ENCODE measurements at places on chromosomes 5 and 9.

GRCh38 chr5:187042-187431 lies 4.3 kb upstream of the LRRC14B start:
- peak; percentile 20 for DNase-seq
- no peak overlapping the region for H3K27ac ChIP-seq
- no peak overlapping the region for H3K4me3 ChIP-seq
- peaks cover 25% of the 10 kb centered on the region for H3K4me1 ChIP-seq
- no peaks in the 10 kb centered on the region for H3K36me3 ChIP-seq

DNA sequence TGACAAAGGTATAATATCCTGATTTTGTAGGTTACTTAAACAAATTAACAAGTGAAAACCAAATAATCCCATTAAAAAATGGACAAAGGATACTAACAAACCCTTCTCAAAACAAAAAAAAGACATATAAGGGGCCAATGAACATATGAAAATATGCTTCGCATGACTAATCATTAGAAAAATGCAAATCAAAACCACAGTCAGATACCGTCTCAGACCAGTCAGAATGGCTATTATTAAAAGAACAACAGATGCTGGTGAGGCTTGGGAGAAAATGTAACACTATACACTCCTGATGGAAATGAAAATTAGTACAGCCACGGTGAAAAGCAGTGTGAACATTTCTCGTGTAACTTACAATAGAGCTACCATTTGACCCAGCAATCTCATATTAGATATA lies 1542.2 kb upstream of the CDH9 start:
- no peak overlapping the region for H3K27ac ChIP-seq
- H3K4me3 ChIP-seq, result no peak overlapping the region
- no peaks in the 10 kb centered on the region for H3K27me3 ChIP-seq

- no peak overlapping the region for H3K4me3 ChIP-seq
- no peak for DNase-seq
- no peak overlapping the region for H3K27ac ChIP-seq
- H3K4me1 ChIP-seq, result no peaks in the 10 kb centered on the region
- H3K36me3 ChIP-seq, result no peaks in the 10 kb centered on the region
Measured at GRCh38 chr5:1850324-1851154, 32.2 kb downstream of the IRX4 start.

DNA sequence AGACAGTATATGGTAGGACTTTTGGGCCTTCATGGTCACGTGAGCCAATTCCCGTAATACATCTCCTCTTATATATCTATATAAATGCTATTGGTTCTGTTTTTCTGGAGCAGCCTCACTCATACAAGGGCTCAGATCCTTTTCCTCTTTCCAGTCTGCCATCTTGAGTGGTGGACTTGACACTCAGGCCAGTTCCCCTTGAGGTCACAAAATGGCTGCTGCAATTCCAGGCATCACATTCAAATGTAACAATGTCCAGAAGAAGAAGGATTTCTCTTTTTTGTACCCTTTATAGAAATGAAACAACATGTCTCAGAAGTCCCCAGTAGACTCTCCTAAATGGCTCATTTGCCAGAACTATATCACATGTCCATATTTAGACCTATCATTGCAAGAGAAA lies 4.5 kb downstream of the GPR150 start:
- H3K27me3 ChIP-seq, result no peaks in the 10 kb centered on the region
- H3K36me3 ChIP-seq, result no peaks in the 10 kb centered on the region
- peaks cover 17% of the 10 kb centered on the region for H3K4me1 ChIP-seq
- no peak for DNase-seq
- no peak overlapping the region for H3K27ac ChIP-seq

DNA sequence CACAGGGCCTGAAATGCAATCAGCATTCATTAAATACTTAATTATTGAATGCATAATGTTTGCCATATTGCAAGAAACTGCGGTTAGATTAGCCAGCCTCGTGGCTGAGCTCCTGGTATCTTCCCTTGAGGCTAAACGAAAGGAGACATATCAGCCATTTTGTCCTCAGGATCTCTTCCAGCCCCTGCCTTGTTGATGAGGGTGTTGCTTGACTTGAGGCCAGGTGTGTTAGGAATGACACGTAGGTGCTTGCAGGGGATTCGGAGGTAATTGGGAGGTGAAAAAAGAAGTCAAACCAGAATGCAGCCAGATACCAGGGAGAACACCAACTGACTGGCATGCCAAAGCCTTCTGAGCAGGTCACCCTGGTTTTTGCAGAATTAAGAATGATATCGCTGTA lies 12.5 kb downstream of the SH3RF2 start:
- DNase-seq, result no peak
- no peak overlapping the region for H3K27ac ChIP-seq
- peaks cover 11% of the 10 kb centered on the region for H3K4me1 ChIP-seq

GRCh38 chr5:1059884-1060263 lies 51.3 kb downstream of the NKD2 start:
- no peaks in the 10 kb centered on the region for H3K4me1 ChIP-seq
- H3K27me3 ChIP-seq, result no peaks in the 10 kb centered on the region
- no peak for DNase-seq
- H3K36me3 ChIP-seq, result peaks cover 84% of the 10 kb centered on the region
- no peak overlapping the region for H3K27ac ChIP-seq
- H3K4me3 ChIP-seq, result no peak overlapping the region

- no peaks in the 10 kb centered on the region for H3K36me3 ChIP-seq
- H3K27ac ChIP-seq, result no peak overlapping the region
- H3K4me3 ChIP-seq, result no peak overlapping the region
- no peaks in the 10 kb centered on the region for H3K27me3 ChIP-seq
- H3K4me1 ChIP-seq, result peaks cover 17% of the 10 kb centered on the region
Measured at GRCh38 chr5:80234116-80234948, 21.5 kb downstream of the SERINC5 start.

- no peaks in the 10 kb centered on the region for H3K36me3 ChIP-seq
- H3K27me3 ChIP-seq, result no peaks in the 10 kb centered on the region
- DNase-seq, result no peak
- H3K27ac ChIP-seq, result no peak overlapping the region
Measured at GRCh38 chr5:4518903-4519672, 621.0 kb upstream of the ADAMTS16 start.

DNA sequence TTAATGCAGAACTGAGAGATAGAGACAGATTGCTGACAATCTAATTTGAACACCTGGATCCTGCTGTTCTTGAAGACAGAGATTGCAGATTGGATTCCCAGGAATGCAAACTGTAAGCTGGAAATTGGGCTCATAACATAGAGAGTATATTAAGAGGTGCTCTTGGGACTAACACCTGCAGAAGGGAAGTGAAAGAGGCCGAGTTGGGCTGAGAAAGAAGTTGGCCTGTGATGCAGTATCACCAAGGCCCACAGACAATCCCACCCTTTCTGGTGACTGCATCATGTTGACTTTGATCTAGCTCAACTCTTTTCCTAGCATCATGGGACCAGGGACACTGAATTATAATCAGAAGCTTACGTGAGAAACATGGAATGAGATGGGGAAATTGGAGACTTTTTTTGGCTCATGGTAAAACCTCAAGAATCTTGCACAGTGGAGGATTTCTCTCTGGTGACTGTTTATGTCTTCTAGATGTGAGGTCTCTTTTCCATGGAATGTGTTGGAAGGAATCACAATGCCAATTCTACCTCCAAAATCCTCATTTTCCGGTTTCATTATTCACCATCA lies 36.5 kb upstream of the NUDT12 start:
- no peaks in the 10 kb centered on the region for H3K36me3 ChIP-seq
- no peaks in the 10 kb centered on the region for H3K4me1 ChIP-seq
- H3K4me3 ChIP-seq, result no peak overlapping the region
- no peak for DNase-seq

DNA sequence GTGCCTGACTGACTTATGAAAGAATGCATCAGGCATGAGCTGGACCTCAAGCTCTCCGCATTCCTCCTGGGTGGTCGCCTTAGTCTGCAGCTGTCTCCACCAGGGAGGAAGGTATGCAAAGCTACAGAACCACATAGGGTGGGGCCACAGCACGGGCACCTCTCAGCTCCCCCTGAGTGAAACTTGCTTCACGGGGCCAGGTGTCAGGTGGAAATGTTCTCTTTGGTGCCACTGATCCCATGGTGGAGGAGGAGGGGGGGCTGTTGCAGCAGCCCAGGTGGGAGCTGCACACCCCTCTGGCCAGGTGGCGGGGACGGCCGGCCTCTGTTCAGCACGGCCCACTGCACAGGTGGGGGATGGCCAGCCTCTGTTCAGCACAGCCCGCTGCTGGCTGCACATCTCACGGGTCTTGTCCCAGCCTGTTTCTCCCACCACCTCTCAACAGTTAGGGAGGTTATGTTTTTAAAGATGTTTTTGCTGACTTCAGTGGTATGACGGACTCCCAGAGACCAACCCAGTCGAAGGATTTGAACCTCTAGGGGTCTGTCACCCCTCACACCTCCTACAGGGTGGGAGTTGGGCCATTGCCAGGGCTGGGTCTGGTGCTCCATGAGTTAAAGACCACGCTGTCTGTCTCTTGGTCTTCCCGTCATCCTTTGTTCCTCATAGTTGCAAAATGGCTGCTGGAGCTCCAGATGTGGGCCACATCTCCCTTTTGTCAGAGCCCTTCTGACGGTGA lies 34.3 kb downstream of the MRPL36 start:
- no peaks in the 10 kb centered on the region for H3K4me1 ChIP-seq
- H3K27me3 ChIP-seq, result no peaks in the 10 kb centered on the region
- H3K4me3 ChIP-seq, result no peak overlapping the region
- no peak for DNase-seq
- H3K27ac ChIP-seq, result no peak overlapping the region
- H3K36me3 ChIP-seq, result no peaks in the 10 kb centered on the region

DNA sequence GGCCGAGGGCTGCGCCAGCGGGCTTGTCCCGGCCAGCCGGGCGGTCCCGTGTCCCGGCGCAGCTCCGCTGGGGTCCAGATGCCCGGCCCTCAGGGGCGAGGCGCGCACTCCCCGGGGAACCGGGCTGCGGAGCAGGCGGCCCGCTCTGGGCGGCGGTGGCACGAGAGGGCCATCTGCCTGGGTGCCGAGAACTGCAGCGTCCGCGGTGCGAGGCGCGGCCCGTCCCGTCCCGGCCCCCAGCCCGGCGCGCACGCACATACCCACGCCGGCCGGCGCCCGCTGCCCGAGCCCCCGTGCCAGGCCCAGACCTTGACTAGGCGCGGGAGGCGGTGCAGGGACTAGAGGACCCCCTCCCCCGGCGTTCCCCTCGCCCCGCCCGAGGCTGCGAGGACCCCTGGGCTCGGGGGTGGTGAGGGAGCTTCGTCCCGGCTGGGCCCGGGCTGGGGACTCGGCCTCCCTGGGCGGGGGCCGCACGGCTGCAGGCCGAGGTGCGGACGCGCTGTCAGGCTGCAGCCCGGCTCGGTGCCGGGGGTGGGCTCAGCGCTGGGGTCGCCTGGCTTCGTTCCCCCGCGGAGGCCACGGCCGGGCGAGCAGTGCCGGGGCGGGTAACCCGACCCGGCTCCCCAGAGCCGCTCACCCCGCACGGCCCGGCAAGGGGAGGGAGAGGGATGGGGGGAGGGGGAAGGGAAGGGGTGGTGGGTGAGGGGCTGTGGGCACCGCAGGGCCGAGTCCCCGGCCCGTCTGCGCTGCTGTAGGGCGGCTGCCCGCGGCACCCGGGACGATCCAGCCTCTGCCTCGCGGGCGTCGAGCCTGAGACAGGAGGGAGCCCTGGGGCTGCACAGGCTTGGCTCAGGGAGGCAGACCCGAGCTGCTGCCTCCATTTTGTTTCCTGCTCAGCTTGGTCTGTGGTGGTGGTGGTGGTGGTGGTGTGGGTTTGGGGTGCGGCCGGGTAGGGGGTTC lies 1.2 kb upstream of the NSD1 start:
- H3K4me3 ChIP-seq, result peak overlapping the region; percentile 88
- H3K27ac ChIP-seq, result peak overlapping the region; percentile 90
- H3K27me3 ChIP-seq, result no peaks in the 10 kb centered on the region
- no peak for DNase-seq
- peaks cover 4% of the 10 kb centered on the region for H3K36me3 ChIP-seq
- peaks cover 50% of the 10 kb centered on the region for H3K4me1 ChIP-seq

- no peaks in the 10 kb centered on the region for H3K36me3 ChIP-seq
- H3K27ac ChIP-seq, result no peak overlapping the region
- no peaks in the 10 kb centered on the region for H3K27me3 ChIP-seq
- no peak overlapping the region for H3K4me3 ChIP-seq
- DNase-seq, result no peak
Measured at GRCh38 chr9:135803441-135803840, 101.5 kb downstream of the KCNT1 start.

DNA sequence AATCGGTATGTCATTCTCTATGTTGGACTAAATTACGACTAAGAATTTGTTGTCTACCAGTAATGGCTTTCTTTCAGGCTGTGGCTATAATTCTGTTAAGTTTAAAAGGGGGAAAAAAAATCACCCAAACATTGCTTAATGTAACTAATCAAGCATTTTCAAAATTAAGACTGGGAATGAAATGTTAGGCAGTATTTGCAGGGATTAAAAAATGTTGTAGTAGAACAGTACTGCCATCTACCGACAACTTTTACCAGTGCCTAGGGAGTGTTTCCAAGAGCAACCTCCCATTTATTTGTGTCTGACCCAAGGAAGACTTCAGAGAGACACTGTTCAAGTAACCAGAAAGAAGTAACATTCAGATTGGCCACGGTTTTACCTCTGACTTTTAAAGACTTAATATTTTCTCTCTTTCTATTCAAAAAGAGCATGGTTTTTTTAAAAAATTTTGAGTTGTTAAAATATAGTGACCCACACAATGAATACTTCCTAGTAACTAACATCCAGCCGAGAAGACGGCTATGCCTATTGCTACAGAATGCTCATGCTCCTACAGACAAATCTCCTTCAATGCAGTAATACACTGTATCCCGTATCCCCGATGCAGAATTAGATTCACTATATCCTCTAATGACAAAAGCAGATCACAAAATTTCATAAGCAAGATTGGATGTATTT lies 92.4 kb downstream of the ARL15 start:
- peak; percentile 40 for DNase-seq
- no peaks in the 10 kb centered on the region for H3K36me3 ChIP-seq
- no peak overlapping the region for H3K27ac ChIP-seq

- DNase-seq, result no peak
- H3K4me1 ChIP-seq, result peaks cover 21% of the 10 kb centered on the region
- H3K4me3 ChIP-seq, result no peak overlapping the region
- peak overlapping the region; percentile 93 for H3K27ac ChIP-seq
- H3K27me3 ChIP-seq, result no peaks in the 10 kb centered on the region
Measured at GRCh38 chr9:137313326-137313936, 11.4 kb upstream of the NRARP start.

GRCh38 chr9:121564504-121565260 lies 65.0 kb upstream of the GGTA1 start:
- no peak overlapping the region for H3K4me3 ChIP-seq
- no peaks in the 10 kb centered on the region for H3K36me3 ChIP-seq
- no peak for DNase-seq
- H3K4me1 ChIP-seq, result peaks cover 36% of the 10 kb centered on the region

GRCh38 chr9:114619191-114619761 lies 8.2 kb downstream of the TMEM268 start:
- no peaks in the 10 kb centered on the region for H3K4me1 ChIP-seq
- DNase-seq, result no peak
- peak overlapping the region; percentile 12 for H3K4me3 ChIP-seq
- H3K27me3 ChIP-seq, result no peaks in the 10 kb centered on the region
- no peak overlapping the region for H3K27ac ChIP-seq

GRCh38 chr5:39194466-39195136 lies 24.8 kb downstream of the FYB1 start:
- H3K4me3 ChIP-seq, result no peak overlapping the region
- H3K36me3 ChIP-seq, result no peaks in the 10 kb centered on the region
- DNase-seq, result no peak
- H3K4me1 ChIP-seq, result no peaks in the 10 kb centered on the region
- H3K27me3 ChIP-seq, result no peaks in the 10 kb centered on the region

- H3K4me1 ChIP-seq, result no peaks in the 10 kb centered on the region
- DNase-seq, result no peak
- H3K36me3 ChIP-seq, result no peaks in the 10 kb centered on the region
- H3K27ac ChIP-seq, result no peak overlapping the region
- no peak overlapping the region for H3K4me3 ChIP-seq
Measured at GRCh38 chr9:79127661-79128060, 444.1 kb upstream of the TLE4 start.

Measured in heart left ventricle (tissue), 16 donors.